ENCODE measurements at places on chromosomes 11 and 22.

DNA sequence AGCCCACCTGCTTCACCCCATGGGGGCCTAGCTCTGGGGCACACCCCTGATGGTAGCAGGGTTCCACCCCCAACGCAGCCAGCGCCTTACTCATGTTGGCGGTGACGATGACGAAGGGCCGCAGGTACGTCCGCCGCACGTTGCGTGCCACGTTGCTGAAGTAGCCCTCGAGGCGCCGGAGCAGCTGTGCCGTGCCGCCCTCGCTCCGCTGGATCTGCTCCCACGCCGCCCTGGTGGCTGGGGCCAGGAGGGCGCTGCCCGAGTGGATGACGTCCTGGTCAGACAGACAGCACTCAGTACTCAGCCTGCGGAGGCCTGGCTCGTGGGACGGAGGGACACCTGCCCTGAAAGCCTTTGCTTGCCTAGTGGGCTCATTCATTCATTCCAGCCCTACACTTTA is 50.8 kb downstream of the TRMU start:
- no peak for DNase-seq

DNA sequence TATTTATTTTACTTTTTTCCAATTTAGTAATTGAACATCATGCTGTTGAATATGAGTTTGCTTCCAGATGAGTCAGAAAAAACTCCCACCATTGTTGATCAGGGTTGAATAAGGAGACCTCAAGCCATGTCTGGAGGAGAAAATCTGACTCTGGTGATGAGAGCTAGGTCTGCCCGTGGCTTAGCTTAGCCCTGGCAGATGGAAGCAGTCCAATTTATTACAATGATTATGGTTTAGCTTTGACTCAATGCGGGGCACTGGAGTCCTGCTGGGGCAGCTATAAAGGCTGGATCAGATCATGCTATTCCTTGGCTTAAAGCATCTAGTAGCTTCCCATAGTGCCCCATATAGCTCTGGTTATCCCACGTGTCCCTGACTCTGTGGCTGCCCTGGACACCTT is 506.5 kb downstream of the MN1 start:
- DNase-seq: no peak

GRCh38 chr22:36904260-36904880 is 9.1 kb upstream of the CSF2RB start:
- no peak for DNase-seq

DNA sequence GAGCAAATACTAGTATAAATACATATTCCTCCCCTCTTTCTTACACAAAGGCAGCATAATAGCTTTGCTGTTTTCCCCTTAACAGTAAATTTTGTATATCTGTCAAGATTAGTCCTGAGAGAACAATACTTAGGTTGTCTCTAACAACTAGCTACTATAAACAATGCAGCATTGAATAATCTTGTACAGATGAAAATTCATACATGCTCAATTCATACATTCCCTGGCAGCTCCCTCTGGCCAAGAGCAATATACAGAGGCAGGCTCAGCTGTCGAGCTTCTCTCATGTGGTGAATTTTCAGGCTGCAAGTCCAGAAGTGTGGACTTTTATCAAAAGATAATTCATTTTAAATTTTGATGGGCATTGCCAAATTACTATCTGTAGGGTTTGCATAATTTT is 81.2 kb upstream of the PTH start:
- DNase-seq: no peak

DNA sequence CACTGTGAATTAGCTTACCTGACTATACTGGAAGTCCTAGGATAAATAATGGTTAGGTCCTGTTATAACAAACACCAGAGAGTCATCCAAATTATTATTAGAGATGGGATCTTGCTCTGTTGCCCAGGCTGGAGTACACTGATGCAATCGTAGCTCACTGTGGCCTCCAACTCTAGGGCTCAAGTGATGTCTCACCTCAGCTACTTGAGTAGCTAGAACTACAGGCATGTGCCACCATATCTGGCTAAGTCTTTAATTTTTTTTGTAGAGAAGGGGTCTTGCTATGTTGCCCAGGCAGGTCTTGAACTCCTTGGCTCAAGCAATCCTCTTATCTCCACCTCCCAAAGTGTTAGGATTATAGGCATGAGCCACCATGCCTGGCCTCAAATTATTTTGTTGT is 37.2 kb downstream of the OSBP start:
- no peak for DNase-seq

- no peak for DNase-seq
Measured at GRCh38 chr11:36876266-36876665, 278.2 kb upstream of the RAG2 start.

GRCh38 chr11:69588270-69588669 is 52.7 kb upstream of the CCND1 start:
- no peak for DNase-seq

- DNase-seq: no peak
Measured at GRCh38 chr11:84249344-84250135, 963.4 kb upstream of the CCDC90B start.

DNA sequence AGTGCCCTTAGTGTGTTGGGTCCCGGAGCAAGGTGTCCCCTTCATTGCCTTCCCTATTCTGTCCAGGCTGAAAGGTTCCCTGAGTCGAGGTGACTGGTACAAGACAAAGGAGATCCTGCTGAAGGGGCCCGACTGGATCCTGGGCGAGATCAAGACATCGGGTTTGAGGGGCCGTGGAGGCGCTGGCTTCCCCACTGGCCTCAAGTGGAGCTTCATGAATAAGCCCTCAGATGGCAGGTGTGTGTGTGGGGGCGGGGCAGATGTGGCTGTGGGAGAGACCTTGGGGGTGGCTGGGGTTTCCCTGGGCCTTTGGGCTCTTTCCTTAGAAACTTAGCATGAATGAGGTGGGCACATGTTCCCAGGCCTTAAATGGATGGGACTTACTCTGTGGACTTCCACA is 1.8 kb downstream of the NDUFV1 start:
- DNase-seq: no peak

DNA sequence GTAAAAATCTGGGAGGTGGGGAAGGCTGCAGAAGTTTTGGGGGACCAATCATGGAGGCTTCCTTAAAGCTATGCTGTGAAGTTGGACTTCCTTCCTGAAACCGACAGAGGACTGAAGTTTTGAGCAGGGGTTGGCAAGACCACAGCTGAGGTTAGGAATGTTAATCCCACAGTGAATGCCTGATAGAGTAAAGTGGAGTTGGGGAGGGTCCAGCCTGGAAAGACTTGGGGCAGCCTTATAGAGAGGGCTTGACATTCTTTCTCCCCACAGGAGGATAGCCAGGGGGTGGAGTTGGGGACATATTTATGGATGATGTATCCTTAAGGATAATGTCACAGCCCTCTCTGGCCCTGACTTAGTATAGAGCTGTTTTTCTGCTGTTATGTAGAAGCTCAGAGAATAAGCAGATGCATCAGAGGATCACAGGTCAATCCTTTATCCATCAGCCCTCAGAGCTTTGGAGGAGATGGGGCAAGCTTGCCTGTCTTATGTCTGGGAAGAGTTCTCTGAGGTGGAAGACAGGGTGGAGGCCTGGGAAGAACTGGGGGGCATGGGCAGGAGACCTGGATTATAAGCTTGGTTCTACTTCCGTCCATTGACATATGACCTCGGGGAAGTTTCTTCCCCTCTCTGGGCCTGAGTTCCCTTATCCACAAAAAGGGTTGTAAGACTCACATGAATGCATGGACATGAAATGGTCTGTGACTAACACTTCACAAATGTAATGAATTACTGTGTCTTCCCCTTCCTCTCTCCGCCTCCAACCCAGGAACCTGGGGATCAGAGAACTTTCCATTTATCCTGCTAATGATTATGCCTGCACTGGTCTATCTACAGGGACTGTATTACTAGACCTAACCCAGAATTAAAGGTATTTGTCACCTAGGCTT is 317.8 kb downstream of the MIAT start:
- DNase-seq: no peak

DNA sequence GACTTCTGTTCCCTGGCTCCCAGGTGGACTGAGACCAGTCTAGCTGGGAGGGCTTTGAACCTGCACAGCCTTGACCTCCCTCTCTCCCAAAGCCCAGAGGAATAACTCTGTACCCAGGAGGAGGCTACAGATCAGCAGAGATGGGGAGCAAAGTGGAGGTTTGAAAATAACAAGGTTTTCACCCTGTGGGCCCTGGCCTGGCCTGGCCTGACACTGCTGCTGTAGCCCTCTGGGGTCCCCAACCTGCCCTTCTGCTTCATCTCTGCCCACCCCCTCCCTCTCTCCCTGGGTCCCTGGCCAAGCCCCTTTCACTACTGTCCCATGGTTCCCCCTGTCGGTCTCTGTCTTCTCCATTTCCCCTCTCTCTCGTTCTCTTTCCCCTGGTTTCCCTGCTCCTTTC is 225.2 kb downstream of the BUD13 start:
- DNase-seq: no peak

- no peak for DNase-seq
Measured at GRCh38 chr11:12274056-12274455, 103.3 kb upstream of the PARVA start.

GRCh38 chr11:132935383-132935782 is 596.9 kb downstream of the OPCML start:
- DNase-seq: no peak

GRCh38 chr11:96200243-96200642 is 142.8 kb downstream of the MAML2 start:
- DNase-seq: no peak
